ENCODE measurements at places on chromosomes 5 and 9.

- no peak for DNase-seq
Measured at GRCh38 chr5:7816535-7816901, 34.4 kb downstream of the CFAP90 start.

DNA sequence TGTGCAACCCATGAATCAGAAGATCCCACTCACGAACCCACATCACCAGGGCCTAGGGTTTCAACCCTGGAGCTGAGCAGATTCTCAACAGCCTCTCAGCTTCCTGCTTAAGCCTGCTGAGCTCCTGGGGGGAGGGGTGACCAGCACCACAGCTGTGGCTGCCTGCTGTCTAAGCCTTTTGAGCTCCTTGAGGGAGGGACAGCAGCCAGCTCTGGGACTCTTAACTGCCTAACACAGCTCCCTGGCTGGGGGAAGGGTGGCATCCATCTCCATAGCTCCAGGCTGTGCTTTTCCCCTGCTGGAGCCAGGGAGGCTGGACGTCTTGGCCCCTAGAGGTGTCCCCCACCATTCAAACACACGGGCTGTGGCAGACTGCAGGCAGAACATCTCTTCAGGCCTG lies 250.3 kb downstream of the DMAC1 start:
- peak; percentile 20 for DNase-seq

DNA sequence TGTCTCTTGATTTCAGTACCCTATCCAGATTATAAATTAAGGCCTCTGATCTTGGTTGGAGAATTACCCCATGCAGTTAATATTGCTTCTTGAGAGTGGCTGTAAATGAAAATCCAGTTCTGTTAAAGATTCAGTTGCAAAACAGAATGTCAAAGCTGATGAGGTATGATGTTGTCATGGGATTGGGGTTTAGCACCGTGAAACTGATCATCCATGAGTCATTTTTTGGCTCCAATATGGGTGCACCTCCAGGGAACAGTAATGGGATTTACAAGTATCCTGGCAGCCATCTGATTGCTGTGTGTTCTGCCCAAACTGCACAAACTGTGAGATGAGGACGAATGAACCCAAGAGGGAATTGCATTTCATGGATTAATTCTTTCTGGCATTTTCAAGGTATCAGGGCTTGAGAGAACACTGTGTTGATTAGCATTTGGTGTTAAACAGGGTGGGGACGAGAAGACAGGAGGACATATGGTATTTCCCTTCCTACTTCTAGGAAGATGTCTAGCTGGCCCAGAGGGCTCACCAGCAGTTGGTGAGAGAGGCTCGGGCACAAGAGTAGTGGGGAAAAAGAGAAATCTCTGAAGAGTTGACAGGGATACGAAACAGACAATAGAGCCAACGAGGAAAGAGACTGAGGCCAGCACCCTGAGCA lies 214.7 kb downstream of the GAS1 start:
- peak; percentile 73 for DNase-seq

DNA sequence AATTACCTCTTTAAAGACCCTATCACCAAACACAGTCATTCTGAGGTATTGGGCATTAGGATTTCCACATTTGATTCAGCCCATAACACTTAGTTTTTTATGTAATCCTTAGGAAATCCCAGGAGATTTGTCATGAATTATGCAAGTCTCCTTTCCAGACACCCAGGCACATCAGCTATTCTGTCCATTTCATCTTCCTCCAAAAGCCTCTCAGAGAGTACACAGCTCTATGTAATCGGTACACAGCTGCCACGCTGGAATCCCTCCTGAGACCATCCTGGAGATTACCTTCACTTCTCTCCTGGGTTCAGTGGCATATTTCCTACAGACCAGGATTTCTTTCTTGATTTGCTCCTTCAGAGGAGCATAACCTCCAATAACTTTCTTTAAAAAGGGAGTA lies 2309.8 kb upstream of the WWC1 start:
- DNase-seq = no peak

DNA sequence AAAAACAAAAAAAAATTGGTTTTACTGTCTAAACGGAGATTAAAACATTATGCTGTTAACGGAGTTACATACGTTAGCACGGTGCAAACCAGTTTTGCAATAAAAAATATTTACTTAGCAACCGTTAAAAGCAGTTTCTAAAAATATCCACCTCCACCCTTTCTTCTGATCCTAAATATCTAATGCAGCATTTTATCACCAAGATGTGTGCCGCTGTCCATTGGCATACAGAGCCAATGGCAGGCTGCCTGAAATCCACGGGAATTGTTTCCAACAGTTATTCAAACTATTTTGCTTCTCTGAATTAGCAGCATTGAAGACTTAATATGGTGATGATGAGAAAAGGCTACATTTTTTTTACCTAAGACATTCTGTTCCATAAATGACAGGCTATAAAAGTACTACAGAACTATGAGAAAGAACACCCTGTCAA lies 61.6 kb downstream of the CSNK1A1 start:
- DNase-seq = no peak

GRCh38 chr5:6748142-6748541 lies 34.9 kb downstream of the TENT4A start:
- DNase-seq = no peak

GRCh38 chr5:113147101-113147508 lies 170.5 kb downstream of the DCP2 start:
- DNase-seq = no peak
